ENCODE measurements at places on chromosomes 6 and 20.

DNA sequence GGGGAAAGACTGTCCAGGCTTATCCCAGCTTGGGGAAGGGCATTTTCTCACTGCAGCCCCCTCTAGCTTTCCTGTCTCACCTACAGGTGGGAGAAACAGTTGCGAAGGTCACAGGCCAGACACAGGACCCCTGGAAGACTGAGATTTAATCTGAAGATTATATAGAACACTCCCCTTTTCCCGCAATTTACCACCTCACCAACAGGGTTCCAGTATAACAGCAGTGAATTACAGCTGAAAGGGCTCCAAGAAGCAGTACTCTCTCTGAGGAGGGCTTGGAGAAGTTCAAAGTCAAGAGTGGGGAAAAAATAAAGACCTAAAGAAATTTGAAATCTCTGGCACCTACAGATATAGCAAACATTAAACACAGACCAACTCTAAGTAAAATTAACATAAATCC, 111.9 kb downstream of the ANKRD60 start:
- DNase-seq, result no peak

GRCh38 chr6:145903356-145904102, 60.6 kb downstream of the SHPRH start:
- DNase-seq, result no peak

DNA sequence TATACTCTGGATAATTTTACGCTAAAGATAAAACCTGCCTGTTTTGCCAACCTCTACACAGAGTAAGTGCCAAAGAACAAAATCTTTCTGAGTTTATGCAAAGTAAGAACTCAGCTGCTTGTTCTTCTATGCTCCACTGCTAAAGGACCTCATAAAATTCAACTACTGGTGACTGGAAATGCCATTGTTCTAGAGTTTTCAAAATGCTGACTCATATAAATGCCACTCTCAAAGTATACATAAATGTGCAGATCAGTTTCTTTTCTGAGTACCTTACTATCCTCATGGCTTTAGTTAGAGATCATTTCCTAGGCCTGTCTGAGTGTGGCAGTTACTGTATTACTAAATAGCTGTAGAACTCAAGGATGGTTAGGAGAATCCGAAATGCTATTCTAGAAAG, 45.6 kb downstream of the LYRM4 start:
- no peak for DNase-seq

DNA sequence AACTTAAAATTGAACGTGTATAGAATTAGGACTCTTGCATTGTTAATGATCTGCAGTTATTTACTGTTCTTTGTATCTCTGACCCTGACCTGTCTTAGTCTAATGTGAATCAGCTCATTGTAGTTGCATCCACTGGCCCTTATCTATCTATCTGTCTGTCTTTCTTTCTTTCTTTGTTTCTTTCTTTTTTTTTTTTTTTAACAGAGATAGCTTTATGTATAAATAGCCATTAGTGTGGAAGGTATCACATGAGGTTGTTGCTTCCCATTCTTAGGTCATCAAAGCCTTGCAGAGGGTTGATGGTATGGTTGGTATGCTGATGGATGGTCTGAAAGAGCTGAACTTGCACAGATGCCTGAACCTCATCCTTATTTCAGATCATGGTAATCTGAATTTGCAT, 59.9 kb downstream of the ENPP1 start:
- no peak for DNase-seq

- DNase-seq, result no peak
These were observed 47.8 kb downstream of the CEP43 start for GRCh38 chr6:167046861-167047495.

GRCh38 chr6:43768983-43769525, 957 bp upstream of the VEGFA start:
- no peak for DNase-seq

GRCh38 chr6:113733381-113733780, 123.8 kb upstream of the MARCKS start:
- DNase-seq, result no peak

- no peak for DNase-seq
These were observed 68.3 kb downstream of the SMLR1 start for GRCh38 chr6:130895516-130895915.

- DNase-seq, result no peak
These were observed 413.0 kb downstream of the BMP2 start for GRCh38 chr20:7180256-7181045.

DNA sequence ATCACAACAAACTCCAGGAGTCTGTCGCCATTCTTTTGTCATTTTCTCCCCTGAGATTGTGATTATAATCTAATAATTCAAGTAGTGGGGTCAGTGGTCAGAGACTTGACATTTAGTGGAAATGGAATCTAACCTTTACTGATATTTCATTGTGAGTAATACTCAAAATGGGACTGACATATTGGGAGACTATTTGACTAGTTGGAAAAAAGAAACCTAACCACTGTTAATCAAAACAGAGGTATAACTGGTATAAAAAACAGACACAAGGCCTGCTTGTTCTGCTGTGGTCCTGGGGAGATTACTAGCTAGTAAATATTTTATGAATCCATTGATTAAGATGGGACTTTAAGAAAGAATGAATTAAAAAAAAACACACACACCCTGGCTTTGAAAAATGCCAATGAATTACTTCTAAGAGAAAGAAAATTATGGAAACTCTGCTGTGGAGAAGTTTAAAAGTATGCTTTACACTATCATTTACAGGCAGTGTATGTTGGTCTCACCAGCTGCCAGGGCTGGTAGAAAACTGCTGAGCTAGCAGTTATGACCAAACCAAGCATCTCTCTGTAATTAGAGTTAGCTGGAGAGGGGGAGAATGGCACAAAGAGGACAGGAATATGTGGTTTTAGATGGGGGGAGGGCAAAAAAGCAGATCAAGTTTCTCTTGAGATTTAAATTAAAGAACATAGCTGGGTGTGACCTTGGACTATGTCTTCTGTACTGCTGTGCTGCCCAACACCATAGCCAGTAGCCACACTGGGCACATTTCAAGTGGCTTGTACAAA, 103.7 kb downstream of the FYN start:
- no peak for DNase-seq

GRCh38 chr20:53662595-53662994, 69.0 kb upstream of the ZNF217 start:
- peak; percentile 18 for DNase-seq

- no peak for DNase-seq
These were observed 104.0 kb upstream of the MAN1A1 start for GRCh38 chr6:119453242-119454200.

- no peak for DNase-seq
These were observed 80.1 kb downstream of the PTPN1 start for GRCh38 chr20:50590348-50590664.

- DNase-seq, result no peak
These were observed 5.5 kb upstream of the TAAR1 start for GRCh38 chr6:132664309-132665034.

All from activated CD4-positive, alpha-beta memory T cell treated with anti-CD3 and anti-CD28 coated beads for 36 hours (primary cell).